ENCODE measurements at places on chromosomes 6 and 20.
A peak's percentile ranks its signal among the peaks of the same experiment; 100 is the strongest.

GRCh38 chr6:30541515-30542403 is 14.5 kb downstream of the GNL1 start:
- DNase-seq = peak; percentile 77

DNA sequence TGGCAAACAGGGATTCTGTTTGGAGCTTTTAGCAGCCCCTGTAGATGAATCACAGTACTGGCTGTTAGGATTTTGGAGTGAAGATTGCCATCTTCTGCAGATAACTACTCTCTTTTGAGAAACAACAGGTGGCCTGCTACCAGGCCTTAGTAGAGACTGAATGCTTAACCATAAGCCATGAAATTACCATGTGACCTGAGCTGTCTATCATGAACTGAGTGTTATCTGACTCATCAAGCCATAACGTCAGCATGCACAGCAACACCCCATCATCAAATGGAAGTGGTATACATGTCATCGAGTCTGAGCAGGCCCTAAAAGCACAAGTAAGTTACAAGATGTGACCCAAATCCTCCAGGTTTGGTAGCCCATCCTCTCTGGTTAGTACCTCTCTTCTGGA is 132.6 kb downstream of the GPR63 start:
- no peak for DNase-seq

GRCh38 chr6:20705741-20706140 is 171.5 kb downstream of the CDKAL1 start:
- no peak for DNase-seq

DNA sequence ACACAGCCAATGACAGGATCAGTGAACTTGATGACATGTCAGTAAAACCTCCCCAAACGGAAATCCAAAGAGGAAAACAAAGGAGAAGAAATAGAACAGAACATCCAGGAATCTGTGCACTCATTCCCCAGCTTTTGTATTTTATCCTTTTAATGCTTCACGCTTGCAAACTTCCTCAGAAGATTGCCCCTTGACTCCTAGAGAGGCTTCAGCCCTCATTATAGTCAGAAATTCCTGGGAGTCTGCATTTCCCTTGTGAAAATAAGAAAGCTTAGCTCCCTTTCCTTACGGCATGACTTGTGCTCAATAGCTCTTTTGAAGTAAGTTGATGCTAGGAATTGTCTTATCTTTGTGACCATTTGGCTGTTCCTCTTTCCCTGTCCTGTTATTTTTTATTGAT is 313.6 kb upstream of the OPRM1 start:
- DNase-seq = no peak

DNA sequence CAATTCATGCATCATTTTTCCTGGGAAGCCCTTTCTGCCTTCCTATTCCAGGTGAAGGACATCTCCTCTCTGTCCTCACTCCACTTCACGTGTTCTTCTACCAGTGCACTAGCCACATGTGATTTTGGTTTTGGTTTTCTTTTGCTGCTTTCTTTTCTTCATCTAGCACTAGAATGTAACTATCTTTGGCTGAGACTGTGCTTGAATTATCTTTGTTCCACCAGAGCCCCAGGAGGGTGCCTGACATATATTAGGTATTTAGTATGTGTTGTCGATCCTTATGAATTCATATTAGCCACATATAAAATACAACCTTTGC is 79.9 kb downstream of the VGLL2 start:
- DNase-seq = no peak
